ENCODE measurements at places on chromosomes 6 and 20.

- DNase-seq, result no peak
Measured at GRCh38 chr6:130982941-130983456, 80.0 kb downstream of the EPB41L2 start.

- DNase-seq, result no peak
Measured at GRCh38 chr6:22801831-22802230, 232.5 kb downstream of the HDGFL1 start.

- DNase-seq, result no peak
Measured at GRCh38 chr20:21234324-21234723, 68.8 kb upstream of the XRN2 start.

- DNase-seq, result no peak
Measured at GRCh38 chr6:166559662-166560061, 26.8 kb downstream of the RAMACL start.

DNA sequence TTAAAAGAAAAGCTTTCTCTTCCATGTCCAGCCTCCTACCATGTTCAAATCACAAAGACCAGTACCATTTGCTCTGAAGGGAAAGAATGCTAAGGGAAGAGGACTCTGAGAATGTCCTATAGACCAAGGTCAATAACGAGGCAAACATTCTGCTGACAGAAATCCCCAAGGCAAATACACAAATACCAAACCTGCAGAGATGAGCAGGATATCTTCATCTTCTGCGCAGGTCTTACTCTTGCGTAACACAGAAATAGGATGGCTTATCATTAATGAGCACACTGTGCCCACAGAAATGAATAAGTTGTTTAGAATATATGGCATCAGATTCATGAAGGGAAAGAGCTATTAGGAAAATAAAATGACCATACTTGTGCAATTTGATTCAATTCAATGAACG is 137.3 kb downstream of the BTBD9 start:
- DNase-seq, result no peak

DNA sequence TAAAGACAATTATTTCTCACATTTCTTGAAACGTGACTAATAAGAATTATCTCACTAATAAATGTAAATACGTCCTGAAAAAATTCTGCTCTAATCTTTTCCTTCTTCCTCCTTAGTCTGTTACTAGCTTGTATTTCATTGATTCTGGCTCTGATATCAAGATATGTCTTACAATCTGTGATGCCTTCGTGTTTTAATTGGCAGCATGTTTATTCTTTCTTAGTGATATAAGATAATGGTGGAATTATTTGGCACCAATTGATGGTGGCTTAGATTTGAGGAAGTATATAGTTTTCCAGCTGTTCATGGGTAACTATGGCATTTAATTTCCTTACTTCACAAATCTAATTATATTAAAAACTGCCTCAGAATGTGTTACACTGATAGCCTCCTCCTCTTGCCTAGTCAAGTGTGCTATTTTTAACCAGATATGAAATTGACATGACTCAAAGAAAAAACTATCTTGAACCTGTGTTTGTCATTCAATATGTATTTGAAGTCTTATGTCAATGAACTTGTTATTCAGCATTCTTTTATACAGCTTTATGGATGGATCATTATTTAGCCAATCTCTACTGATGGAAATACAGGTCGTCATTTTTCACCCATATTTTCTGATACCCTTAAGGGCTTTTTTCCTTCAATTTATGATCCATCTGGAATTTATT is 5.3 kb downstream of the CCNC start:
- no peak for DNase-seq

GRCh38 chr20:16501301-16501700 is 71.9 kb downstream of the KIF16B start:
- DNase-seq, result no peak

DNA sequence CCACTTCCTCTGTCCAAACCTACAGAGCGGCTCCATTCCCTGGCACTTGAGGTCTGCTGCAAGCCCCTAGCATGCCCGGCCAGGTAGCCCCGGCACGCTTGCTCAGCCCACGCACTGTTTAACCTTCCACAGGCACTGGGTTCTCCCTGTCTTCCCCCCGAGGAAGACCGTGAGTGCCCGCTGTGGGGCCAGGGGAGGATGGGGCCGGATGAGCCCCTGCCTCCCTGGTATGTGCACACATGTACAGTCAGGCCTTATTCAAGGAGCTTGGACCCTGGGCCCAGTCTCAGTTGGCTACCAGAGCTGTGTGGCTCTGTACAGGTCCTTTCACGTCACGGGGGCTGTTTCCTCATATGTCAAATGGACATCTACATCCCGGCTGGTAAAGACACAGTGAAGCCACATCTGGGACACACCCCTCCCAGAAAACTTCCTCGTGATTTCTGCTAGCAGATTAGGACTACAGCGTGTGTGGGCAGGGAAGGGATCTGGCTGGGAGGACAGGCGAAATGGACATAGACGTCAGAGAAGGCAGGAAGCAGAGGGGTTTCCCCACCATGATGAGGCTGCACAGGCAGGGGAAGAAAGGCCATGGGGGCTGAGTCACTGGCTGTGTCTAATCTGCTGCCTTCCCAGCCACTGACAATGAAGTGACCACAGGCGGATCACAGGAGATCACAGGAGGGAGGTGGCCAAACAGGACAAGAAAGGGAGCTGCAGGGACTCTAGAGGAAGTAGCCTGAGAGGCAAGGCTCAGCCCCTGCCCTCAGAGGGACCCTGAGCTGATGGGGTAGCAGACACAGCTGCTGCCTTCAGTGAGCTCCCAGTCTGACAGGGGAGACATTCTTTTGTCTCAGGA is 62.9 kb downstream of the MRPL14 start:
- no peak for DNase-seq

- DNase-seq, result no peak
Measured at GRCh38 chr6:13479971-13480434, 7.4 kb downstream of the GFOD1 start.

GRCh38 chr6:136599329-136600011 is 49.2 kb upstream of the MAP7 start:
- no peak for DNase-seq

- DNase-seq, result no peak
Measured at GRCh38 chr6:74879976-74880375, 325.9 kb downstream of the COL12A1 start.

DNA sequence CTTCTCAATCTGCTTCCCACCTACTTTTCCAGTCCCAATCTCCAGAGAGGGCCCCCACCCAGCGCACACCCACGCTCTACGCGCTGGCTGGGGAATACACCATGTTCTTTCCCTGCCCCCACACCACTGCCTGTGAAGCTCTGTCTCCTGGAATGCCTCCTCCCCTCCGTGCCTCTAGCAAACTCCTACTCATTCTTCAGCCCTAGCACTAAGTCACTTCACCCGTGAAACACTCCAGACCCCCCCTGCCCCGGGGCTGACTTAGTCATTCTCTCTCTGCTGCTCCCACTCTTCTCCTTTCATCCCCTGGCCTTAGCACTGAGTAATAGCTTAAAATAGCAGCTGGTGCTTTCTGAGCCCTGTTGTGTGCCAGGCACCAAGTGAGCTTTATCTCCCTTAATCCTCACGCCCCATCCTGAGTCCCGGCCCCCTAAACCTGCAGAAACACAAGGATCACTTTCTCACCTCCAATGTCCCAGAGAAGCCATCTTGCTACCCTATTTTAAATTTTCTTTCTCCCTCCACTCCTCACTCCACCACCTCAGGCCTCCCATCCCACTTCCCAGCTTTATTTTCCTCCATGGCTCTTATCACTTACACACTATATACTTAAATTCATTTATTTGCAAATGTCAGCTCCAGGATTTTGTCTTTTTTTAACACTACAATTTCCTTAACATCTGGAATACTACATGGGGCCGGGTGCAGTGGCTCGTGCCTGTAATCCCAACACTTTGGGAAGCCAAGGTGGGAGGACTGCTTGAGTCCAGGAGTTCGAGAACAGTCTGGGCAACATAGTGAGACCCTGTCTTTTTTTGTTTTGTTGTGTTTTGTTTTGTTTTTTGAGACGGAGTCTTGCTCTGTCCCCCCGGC is 6.3 kb upstream of the PARD6B start:
- DNase-seq, result no peak

- DNase-seq, result no peak
Measured at GRCh38 chr6:159104931-159105330, 60.1 kb upstream of the TAGAP start.

DNA sequence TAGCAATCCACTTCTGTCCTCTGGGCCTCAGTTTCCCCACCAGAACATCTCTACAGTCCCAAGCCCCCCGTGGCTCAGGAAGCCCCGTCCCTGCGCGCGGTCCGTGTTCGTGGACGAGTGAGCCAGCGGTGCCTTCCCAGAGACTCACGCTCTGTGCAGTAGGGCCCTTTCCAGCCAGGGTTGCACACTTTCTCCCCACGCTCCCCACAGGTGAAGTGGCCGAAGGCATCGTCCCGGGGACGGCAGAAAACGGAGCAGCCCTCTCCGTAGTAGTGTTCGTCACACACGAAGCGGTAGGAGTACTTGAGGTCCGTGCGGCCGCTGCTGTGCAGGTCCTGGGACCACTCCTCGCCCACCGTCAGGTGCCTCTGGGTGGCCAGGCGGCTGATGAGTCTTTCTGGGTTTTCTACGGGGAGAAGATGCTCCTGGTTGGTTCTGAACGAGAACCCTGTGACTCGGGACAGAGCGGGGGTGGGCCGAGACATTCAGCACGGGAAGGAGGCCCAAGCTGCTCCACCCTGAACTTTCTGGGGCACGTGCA is 2.7 kb downstream of the DLL1 start:
- no peak for DNase-seq

- no peak for DNase-seq
Measured at GRCh38 chr20:15643713-15644112, 929.5 kb downstream of the KIF16B start.

GRCh38 chr20:58558486-58559367 is 43.5 kb upstream of the APCDD1L start:
- no peak for DNase-seq

DNA sequence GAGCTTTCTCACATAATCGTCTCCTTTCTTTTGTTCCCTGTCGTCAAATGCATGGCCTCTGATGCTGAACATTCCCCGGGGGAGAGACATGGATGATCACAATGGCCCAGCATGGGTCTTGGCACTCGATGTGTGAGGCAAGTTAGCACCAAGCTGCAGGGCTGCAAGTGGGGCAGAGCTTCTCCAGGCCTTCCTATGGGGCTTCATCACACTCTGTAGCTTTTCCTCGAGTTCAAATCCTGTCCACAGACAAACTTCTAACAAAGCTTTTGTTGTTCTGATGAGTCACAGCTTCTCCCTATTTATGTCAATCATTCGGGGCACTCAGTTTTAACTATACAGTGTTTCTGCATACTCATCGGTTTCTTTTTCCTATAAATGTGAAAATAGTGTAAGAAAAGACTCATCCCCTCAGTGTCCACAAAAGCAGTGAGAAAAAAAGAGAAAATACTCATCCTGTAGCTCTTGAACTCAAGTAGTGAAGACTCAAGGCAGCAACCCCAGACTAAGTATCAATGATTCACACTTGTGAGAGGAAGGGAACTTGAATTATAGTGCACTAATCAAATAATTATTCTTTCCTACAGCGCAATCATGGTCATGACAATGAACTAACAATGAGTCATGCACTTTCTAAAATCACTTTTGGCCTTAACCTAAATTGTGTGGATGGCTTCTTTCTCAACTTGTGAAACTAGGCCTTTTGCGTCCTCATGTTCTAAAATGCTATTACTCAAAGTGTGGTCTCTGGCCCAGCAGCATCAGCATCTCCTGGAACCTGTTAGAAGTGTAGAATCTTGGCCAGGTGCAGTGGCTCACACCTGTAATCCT is 68.4 kb upstream of the NOX3 start:
- no peak for DNase-seq

- no peak for DNase-seq
Measured at GRCh38 chr6:55176958-55177357, 2.6 kb downstream of the HCRTR2 start.

DNA sequence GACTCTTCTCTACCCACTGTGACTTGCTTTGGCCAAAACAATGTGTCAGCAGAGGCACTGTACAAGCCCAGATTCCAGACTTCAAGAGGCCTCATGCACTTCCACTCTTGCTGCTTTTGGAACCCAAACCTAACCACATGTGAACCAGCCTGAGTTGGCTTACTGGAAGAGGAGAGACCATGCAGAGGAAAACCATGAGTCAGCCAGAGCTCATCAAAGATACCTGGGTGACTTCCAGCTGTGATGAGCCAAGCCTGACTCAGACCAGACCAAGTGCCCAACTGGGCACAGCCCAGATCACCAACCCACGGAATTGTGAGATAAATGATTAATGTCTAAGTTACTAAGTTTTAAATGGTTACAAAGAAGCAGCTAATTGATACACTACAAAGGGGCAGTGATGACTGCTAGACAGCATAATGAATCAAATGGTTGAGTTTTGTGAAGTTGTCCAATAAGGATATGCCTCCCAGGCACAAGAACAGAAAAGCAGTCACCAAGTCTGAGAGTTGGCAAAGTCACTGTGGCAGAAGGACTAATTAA is 16.2 kb upstream of the BEND6 start:
- no peak for DNase-seq

- no peak for DNase-seq
Measured at GRCh38 chr6:126447367-126447766, 107.5 kb downstream of the CENPW start.

DNA sequence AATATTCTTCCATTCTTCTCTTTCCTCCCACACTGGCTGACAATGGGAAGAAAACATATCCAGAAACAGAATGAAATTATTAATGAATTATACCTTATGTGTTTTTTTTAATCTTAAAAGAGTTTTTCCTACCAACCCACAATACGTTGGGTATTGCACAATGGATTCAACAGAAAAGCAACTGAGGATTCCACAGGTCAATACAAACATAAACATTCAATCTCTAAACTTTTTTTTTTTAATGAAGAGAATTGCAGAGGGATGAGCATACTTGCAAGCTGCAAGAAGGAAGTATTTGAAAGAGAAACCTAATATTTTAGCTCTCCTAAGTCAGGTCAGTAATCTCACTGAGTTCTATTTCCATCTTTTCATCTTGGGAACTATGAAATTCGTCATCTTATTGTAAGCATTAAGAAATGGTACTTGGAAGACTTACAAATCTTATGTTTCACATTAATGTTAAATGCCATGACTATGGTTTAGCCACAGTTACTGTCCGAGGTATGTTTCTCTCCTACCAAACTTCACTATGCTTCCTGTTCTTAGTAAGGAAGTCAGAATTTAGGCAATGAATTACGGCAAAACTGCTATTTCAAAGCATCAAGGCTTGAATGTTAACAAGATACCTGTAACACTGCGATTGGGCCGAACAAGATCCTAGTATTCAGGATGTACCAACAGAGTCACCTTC is 100.8 kb downstream of the HIVEP2 start:
- DNase-seq, result no peak

DNA sequence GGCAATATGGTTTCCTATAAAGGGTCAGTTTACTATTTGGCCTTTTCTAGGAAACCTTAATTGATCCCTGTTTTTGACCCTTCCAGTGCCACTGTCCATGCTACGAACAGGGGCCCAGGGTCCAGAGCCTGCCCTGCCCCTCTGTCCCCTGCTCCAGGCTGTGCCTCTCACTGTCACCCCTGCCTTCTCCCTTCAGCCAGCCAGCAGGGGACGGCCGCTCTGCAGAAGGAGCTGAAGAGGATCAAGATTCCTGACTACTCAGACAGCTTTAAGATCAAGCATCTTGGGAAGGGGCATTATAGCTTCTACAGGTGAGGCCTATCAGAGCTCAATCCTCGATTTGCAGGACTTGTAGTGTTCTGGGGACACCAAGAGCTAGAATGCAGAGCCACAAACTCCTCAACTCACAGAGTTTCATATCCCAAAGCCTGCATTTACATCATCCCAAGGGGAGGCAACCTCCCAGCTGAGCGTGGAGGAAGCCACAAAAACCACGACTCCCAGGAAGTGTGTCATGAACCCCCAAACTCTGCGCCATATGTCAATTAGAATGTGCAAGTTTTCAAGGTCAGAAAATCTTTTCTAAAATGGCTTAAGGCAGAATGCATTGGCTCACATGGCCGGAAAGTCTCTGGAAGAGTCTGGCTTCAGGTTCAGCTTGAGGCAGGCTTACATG is 3.6 kb downstream of the BPI start:
- DNase-seq, result no peak
